ENCODE measurements at places on chromosomes 2 and 18. TPM values are rescaled to one million over a fixed set of nuclear protein-coding genes. Genes with fewer than 3 reads are reported as not detected.

Gene C2orf76
- 2.9 TPM for total RNA-seq

Gene PLEKHA3
- 83.2 TPM for total RNA-seq

Gene ERMN
- total RNA-seq = 0.64 TPM

Gene VIL1
- total RNA-seq = 247 TPM

Gene REG1B
- not detected for total RNA-seq

Gene ALKAL2
- 0.96 TPM for total RNA-seq

Gene IMP4
- total RNA-seq = 90.3 TPM

Gene TMEM182
- total RNA-seq = 3.8 TPM

Gene UGT1A10
- 54.9 TPM for total RNA-seq

Gene TMEM169
- total RNA-seq = not detected

Gene TANK
- 46.4 TPM for total RNA-seq

Gene ZC3H15
- total RNA-seq = 98.4 TPM

Gene RPRM
- total RNA-seq = not detected

Gene ATRAID
- 150 TPM for total RNA-seq

Gene WNT6
- total RNA-seq = 1.7 TPM

Gene NOSTRIN
- 40.0 TPM for total RNA-seq

Gene ADAM23
- total RNA-seq = 4.5 TPM
